ENCODE measurements at places on chromosomes 16 and 17.

DNA sequence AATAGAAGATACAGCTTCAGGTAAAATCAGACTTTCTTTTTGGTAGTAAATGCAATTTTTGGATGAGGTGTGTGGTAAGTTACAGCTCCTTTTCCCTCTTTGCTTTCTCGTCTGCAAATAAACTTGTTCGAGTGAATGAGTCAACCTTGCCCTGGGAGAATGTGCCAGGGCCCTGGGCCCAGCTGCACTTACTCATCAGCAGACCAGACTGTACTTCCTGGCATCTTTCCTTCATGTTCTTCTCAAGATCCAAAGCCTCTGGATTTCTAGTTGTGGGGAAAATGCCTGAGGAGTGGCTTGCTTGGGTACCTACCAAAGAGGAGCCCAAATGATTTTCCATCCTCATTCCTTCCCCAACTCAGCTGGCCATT, 5.4 kb upstream of the G6PC1 start:
- no peak for DNase-seq

DNA sequence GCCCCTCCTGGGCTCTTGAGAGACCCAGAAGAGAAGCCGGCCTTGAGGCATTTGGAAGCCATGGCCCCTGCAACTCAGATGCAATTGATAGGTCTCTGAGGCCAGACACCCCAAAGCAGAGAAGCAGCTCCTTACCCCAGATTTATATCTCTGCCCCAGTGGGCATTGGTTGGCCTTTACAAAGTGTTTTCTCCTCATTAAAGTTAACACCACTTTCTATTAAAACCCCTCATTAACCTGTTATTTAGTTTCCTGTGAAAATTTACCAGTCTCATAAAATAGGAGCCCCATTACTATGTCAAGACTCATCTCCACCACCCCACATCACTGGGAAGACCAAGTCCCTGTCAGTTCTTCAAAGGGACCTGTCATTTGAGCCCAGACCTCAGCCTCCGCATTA, at the start of gene KRT35:
Gene KRT35 (minus strand): TSS at position 116 of the 400 bp plus-strand sequence. CDS start 54 bp downstream, at position 62.
- no peak for DNase-seq

- DNase-seq, result no peak
Observed at GRCh38 chr16:20799599-20799998, 6.7 kb downstream of the ERI2 start.

DNA sequence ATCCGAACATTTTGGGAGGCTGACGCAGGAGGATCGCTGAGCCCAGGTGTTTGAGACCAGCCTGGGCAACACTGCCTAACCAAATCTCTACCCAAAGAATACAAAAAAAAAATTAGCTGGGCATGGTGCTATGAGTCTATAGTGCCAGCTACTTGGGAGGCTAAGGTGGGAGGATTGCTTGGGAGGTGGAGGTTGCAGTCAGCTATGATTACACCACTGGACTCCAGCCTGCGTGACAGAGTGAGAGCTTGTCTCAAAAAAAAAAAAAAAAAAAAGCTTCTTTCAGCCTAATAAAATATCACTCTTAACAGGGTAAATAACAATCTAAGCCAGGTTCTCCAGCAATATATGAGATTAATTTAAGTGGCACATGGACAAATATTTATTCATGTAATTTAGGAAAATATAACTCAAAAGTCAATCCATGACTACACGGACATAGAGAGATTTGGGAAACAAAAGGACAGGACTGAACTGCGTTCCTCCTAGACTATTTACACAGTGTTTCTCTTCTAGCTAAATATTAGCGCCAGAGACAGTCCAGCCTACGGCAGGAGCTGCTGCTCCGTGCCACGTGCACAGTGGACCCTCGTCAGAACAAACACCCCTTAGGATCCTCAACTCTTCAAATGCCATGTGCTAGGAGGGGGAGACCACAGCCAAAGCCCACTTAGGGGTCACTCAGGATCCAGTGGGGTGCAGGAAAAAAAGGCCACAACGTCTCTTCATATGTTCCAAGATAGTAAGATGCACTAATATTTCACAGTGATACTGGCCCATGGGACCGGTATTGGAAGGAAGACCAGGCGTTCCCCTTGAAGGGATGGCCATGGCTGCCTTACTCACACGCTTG, 8.7 kb downstream of the USP36 start:
- DNase-seq, result no peak

GRCh38 chr17:54906683-54907082, 6.0 kb downstream of the TOM1L1 start:
- DNase-seq, result no peak

- DNase-seq, result peak; percentile 25
Observed at GRCh38 chr16:88743693-88744576, 37.6 kb downstream of the CTU2 start.

DNA sequence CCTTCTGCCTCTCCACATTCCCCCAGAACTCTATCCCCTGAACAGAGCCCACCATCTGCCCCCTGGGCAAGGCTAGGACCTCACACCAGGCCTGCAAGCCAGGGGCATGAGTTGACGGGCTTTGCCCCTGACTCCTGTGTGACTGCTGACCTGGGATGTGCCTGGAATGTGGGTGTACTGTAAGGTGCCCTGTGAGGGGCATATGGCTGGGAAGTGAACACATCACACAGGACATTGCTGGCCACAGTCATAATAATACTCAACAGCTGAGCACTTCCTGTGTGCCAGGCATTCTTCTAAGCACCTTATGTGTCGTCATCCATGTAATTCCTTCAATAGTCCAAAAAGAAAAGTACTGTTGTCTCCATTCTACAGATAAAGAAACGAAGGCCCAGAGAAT, 13.3 kb downstream of the CES4A start:
- DNase-seq, result no peak

DNA sequence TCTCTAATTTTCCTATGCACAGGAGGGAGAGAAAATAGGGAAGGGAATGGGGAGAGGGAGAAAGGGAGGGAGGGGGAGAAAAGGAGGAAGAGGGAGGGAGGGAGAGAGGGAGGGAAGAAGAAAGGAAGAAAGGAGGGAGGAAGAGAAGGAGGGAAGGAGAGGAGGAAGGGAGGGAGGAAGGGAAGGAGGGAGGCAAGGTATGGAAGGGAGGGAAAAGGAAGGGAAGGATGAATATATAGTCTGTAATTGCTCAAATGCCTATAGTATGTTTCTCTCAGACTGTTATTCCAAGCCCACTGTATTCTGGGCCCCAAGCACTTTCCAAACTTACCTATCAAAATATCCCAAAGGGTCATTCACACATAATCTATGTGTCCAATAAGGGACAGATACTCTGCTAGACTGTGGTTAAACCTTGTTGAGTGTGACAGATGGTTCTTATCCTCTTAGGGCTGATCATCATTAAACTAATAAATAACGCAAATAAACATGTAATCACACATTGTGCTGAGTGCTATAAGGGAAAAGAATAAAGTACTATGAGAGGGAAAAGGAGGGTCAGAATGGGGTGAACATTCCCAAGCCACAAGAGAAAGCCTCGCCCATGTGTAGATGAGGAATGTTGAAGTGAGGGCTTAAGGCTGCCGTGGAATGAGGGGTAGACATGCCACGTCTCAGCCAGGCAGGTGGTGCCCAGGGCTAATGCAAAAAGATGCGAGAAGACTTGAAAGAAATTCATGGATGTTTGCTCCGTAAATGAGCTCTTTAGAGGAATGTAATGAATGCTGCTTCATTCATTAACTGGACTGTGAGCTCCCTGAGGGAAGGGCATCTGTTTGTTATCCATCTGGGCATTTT, 30.6 kb downstream of the ASIC2 start:
- no peak for DNase-seq

DNA sequence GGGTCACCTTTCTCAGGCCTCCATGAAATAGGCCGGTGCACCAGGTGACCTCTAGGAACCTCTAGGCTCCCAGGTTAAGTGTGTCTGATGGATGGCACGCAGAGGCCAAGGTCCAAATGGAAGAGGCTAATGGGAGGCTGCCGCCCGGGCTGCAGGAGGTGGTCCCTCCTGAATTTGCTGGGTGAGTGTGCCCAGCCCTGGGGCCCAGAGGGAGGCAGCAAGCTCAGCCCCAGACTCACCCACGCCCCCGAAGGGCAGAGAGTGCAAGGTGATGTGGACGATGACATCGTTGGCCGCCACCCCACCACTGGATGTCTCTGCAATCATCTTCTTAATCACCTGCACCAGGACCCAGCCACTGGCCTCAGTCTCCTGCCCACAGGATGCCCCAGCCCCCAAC, 9.3 kb downstream of the ALDH3A1 start:
- no peak for DNase-seq

DNA sequence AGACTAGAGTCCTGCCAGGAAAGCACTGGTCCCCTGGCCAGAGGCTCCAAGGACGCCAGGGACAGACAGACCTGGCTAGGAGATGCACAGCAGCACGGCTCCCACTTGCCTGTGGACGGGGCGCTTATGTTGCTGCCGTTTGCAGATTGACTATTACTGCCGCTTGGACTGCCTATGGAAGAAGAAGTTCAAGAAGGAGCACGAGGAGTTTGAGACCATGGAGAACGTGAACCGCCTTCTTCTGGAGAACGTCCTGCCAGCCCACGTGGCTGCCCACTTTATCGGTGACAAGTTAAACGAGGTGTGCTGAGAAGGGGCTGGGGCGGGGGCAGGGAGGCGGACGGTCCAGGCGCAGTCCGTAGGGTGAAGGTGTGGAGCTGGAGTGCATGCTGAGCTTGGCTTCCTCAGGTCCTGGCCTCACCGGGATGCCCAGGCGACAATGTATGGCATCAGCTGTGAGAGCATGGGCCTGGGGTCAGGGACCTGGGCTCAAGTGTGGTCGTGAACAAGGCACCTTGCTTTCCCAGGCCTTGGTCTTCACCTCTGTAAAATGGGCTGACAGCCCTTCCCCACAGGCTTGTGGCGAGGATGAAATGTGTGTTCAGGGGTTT, 45.6 kb downstream of the ADCY7 start:
- no peak for DNase-seq

DNA sequence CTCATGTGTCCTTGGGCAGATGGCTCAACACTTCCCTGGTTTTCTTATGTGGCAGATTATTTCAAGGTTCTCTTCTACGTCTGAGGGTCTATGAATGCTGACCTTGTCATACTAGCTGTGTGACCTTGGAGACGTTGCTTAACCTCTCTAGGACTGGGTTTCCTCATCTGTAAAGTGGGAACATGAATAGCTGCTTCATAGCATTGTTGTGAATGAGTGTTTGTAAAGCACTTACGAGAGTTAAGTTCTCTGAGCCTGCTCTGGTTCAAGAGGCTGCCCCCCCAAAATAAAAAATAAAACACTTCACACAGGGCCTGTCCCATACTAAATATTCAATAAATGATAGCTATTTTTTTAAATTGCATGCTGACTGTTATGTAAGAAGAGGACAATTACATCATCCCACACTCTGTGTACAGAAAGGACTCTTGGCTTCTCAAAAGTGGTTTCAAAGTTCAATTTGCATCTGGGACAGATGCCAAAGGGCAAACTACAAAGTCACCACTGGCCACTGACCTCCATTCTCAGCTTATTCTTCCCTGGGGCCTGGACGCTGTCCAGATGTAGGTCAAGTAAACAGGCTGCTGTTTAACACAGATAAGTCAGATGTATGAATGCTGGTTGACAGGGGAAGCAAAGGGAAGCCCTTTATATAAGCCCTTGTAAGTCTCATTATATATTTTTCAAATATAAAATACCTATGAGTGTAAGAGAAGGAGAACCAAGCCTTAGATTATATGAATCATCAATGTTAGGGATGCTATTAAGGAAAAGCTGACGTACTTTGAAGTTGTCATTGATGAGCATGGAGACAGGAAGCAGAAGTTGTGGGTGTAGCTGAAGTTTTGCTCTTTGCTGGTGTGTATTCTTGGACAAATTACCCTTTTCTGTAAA, 15.4 kb upstream of the NDEL1 start:
- DNase-seq, result no peak

DNA sequence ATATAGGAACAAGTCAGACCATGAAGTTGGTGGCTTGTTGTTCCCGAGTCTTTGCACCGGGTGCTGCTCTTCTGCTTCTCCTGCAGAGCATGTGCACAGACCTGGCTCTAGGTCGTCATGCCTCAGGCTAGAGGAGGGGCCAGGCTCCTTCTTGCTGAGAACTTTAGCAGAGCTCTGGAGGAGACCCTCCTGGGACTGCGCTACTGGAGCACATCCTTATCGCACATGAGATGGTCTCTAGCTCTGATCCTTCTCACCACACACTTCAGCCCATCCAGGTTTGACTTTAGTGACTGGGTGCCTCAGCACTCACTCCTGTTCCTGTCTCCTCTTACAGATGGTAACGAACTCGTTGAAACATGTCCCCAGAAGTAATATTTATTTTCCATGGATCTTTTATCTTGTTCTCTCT, 14.9 kb downstream of the FOXK2 start:
- DNase-seq, result no peak

DNA sequence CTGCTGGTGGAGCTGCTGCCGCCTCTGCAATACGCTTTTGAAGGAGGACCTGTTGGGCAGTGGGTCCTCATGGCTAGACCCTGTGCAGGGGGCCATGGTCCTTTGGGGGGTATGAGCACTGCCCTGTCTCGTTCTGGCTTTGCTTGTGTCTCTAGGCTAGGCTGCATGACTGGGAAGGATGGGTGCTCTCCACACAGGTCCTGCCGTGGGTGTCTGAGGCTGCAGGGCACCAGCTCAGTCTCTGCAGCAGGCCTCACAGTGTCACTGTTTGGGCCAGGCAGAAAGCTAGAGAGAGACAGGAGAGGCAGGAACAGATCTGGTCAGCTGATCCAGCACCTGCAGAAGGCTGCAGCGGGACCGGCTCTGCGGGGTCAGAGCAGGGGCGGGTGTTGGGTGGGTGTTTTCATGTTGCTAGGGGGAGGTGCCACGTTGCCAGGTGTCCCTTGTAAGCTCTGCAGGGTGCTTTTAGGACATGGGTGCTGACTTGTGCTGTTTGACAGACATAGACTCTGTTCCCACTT, 111.4 kb downstream of the SNX29 start:
- no peak for DNase-seq

DNA sequence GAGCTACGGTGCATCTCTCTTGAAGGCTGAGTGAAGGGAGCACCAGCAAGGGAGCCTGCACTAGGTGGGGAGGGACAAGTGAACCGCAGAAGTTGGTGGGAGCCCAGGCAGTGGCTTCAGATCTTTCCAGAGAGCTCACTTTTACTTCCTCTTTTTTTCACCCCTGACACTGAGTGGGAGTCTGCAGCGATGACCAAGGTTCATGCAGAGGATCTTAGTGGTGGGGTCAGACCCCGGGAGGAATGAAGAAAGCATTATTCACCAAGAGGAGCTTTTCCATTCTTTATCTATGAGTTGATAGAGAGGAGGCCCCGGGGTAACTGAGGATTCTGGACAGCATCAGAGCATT, 3.0 kb upstream of the CCL2 start:
- DNase-seq, result no peak

GRCh38 chr17:38673707-38674013, 1.1 kb downstream of the EPOP start:
- no peak for DNase-seq

- DNase-seq, result no peak
Observed at GRCh38 chr16:56355786-56356275, 69.5 kb downstream of the AMFR start.

GRCh38 chr16:23512168-23512695, 1.9 kb upstream of the GGA2 start:
- DNase-seq, result no peak
